ENCODE measurements at places on chromosomes 1 and 21.

- no peak for DNase-seq
Observed at GRCh38 chr1:98098473-98098872, 177.6 kb upstream of the DPYD start.

GRCh38 chr1:113048064-113048463, 24.9 kb upstream of the LRIG2 start:
- DNase-seq: no peak

GRCh38 chr1:54607821-54608565, 15.3 kb downstream of the FAM151A start:
- DNase-seq: no peak

GRCh38 chr1:40308036-40308727, 8.9 kb downstream of the COL9A2 start:
- DNase-seq: no peak

DNA sequence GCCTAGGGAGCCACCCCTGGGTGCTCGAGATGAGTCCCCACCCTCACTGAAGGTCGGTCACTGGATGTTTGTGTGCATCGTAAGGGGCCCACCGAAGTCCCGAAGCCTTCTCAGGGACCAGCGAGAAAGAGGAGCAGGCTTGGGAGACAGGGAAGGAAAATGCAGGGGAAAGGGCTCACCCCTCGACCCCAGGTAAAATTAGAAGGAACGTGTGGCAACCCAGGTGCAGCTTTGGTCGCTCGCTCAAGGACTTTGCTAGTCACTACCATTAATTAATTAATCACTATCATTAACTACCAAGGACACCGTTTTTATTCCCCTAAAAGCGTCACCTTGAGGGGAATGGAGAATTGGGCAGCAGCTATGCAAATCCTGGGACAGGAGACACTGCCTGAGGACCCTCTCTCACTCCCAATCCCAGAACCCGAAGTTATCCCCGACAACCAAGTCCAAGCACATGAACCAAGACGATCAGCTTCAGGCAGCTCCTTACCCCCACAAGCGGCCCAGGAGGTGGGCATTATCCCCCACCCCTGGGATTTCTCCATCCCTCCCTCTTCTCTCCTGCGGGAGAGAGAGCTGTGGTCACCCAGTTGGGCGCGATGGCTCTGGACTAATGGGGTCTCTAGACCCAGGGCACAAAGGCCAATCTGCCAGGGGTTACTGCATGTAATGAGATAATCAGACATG, 4.2 kb upstream of the SIM2 start:
- no peak for DNase-seq

DNA sequence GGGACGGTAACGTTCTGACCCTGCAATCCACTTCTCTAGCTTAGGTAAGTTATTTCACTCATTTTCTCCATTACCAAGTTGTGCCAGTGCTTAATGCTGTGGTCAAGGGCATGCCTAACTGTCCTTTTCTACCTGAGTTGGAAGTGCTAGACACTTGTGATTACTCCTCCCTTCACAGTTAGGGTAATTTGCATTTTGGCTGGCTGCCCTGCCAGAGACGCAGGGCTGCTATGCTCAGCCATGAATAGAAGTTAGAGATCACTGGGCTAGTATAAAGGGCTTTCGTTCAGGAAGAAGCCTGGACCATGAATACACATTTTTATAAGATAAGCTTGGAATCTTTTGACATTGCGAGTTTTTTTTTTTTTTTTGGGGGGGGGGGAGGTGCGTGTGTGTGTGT, 633.2 kb upstream of the NEGR1 start:
- no peak for DNase-seq

GRCh38 chr1:53317646-53318539, 10.0 kb downstream of the LRP8 start:
- DNase-seq: no peak

GRCh38 chr1:112358798-112359408, 37.1 kb upstream of the CTTNBP2NL start:
- peak; percentile 12 for DNase-seq

- DNase-seq: peak; percentile 9
Observed at GRCh38 chr1:212062832-212063438, 27.4 kb downstream of the DTL start.

GRCh38 chr1:198794498-198794897, 155.7 kb downstream of the PTPRC start:
- DNase-seq: no peak

DNA sequence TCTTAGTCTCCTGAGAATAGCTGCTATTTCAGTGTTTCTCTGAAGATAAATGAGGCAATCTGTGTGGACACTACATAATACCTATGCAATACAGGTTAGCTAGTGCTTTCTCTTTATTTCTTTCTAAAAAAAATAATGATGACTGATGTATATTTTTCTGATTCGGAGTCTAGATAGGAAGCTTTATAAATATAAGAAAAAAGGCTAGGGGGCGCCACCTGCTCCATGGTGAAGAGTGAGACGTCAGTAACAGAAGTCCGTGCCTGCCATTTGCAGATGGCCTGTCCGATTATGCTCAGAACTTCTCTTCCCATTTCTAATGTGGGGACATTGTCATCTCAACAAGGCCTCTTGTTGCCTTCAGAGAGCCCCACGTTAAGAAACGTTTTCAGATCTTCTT, 26.4 kb downstream of the QSOX1 start:
- peak; percentile 5 for DNase-seq

GRCh38 chr1:171252482-171252881, 4.2 kb downstream of the FMO1 start:
- DNase-seq: no peak

DNA sequence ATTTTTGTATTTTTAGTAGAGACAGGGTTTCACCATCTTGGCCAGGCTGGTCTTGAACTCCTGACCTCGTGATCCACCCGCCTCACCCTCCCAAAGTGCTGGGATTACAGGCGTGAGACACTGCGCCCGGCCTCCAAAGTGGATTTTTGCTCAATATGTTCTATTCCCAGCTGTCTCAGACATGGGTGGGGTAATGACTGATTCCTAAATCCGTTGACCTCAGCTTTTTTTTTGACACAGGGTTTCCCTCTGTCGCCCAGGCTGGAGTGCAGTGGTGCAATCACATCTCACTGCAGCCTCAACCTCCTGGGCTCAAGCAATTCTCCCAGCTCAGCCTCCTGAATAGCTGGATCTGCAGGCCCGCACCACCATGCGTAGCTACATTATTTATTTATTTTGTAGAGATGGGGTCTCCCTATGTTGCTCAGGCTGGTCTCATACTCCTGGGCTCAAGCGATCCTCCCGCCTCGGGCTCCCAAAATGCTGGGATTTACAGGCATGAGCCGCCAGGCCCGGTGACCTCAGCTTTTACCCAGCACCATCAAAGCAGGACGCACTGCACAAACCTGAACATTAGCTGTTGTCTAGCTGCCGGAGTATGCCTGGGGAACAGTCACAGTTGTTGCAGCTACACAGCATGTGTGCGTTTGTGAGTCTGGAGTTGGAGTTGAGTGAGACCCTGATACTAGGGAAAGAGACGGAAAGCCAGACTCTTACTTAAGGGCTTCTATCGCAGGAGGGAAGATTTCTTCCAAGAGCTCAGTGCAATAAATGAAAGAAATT, 43.7 kb upstream of the PSEN2 start:
- no peak for DNase-seq

- DNase-seq: no peak
Observed at GRCh38 chr1:29096231-29096886, 27.3 kb downstream of the TMEM200B start.

- no peak for DNase-seq
Observed at GRCh38 chr21:31213787-31214186, 130.3 kb downstream of the TIAM1 start.

DNA sequence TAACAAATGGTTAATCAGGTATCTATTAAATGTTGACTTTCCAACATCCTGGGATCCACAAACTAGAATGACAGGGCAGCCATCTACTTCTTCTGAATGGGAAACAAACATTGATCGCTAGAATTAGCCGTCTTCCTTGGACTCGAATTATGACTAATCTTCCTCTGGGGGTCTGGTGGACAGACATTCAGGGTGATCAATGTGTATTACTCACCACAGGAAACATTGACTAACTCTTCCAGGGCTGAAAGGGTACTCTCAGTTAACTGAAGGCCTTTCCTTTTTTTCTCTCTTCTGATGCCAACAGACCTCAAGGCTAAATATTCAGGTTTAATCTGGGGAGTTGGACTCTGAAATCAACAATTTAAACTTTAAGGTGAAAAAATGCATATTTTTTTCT, 9.5 kb downstream of the NOL9 start:
- DNase-seq: no peak

- no peak for DNase-seq
Observed at GRCh38 chr1:151581451-151581850, 30.4 kb upstream of the SNX27 start.

GRCh38 chr1:71413441-71414175, 332.8 kb upstream of the ZRANB2 start:
- no peak for DNase-seq

DNA sequence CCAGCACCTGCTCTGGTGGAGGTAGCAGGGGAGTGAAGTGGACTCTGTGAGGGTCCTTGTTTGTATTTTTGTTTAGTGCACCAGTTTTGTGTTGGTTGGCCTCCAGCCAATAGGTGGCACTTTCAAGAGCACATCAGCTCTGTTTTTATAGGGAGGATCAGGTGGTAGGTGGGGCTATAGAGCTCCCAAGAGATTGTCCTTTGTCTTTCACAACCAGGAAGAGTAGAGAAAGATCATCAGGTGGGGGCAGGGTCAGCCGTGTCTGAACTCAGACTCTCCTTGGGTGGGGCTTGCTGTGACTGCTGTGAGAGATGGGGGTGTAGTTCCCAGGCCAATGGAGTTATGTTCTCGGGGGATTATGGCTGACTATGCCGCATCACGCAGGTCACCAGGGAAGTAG, 159.8 kb downstream of the ZNF326 start:
- no peak for DNase-seq

- DNase-seq: peak; percentile 65
Observed at GRCh38 chr1:159914252-159915018, 10.9 kb downstream of the TAGLN2 start.

DNA sequence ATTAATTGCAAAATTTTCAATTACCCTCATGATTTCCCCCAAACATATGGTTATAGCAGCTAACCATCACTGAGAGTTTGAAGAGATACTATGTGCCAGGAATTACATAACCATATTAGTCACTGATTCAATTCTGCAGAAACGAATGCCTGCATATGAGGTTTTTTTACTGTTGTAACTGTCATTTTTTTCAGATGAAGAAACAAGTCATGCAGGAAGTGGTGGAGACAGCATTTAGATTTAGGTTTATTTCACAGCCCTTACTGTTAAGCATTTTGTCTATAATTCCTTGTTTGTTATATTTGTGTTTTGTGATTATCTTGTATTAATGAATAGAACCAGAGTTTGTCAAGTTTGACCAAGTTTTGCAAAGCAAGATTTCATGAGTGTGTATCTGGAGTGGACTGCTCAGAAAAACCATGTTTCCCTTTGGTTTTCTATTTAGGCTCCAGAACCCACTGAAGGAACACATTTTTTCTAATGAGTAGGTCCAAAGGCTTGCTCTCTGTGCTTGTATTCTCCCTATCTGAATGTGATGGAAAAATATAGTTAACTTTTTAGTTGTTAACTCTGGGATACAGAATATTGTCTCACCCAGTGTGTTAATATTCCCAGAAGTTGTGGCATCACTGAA, 308.5 kb upstream of the ADAMTS5 start:
- DNase-seq: no peak

- no peak for DNase-seq
Observed at GRCh38 chr1:68149110-68149798, 83.1 kb downstream of the WLS start.

DNA sequence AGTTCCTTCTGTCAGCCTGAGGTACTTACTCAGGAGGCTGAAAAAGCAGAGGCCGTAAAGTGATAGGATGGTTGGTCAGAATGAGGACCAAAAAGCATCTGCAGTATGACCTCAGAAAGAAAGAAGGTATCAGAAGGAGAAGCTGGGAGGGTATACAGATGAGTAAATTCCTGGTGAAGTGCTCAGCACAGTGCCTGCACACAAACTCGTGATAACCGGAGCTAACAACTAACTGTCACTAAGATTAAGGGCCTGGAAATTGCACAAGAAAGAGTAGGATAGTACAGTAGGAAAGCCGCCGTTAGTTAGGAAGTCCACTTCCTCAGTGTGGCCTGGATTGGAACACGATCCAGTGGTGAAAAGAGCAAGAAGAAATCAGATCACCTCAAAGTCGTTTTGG, 62.6 kb downstream of the VPS26C start:
- no peak for DNase-seq

DNA sequence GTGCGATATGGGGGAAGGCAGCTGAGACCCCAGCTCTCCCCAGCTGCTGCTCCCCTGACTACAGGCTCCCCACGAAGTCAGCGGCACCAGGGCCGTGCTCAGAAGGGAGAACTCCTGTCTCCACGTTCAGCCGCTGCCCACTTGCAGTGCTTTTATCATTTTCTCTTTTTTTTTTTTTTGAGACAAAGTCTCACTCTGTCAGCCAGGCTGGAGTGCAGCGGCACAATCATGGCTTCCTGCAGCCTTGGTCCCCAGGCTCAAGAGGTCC, 933 bp upstream of the FTCD start:
- DNase-seq: no peak

DNA sequence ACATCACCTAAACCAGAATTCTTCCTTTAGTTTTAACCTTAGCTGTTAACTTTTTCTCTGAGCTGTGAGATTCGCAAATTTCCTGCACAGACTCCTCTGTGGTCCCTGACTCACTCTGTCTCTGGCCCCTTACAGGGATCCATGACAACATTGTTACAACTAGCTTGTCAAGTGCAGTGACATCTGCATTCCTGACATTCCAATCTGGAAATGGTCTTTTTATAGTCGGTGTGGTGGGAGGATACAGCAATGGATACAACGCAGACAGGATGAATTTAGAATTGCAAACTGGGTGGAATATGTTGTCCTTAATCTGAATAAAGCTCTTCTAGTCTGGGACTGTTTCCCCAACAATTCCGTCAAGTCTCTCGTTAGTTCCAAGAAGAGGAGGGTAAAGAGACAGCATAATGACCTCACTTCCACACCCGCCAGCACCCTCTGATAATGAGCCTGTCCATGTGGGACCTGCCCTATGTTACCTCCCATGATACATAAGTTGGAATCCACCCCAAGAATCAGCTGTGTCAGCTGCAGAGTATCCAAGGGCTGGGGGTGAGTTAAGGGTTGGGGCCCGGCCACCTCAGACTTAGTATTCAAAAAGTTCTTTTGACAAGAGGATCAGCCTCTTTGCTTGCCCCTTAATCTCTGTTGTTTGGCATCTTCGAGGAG, 49.4 kb downstream of the ILDR2 start:
- DNase-seq: no peak

- DNase-seq: no peak
Observed at GRCh38 chr1:232709386-232709785, 79.5 kb upstream of the SIPA1L2 start.

- DNase-seq: no peak
Observed at GRCh38 chr1:220741349-220741748, 6.8 kb upstream of the MTARC2 start.
